ENCODE measurements at places on chromosomes 2 and 18. TPM values are rescaled to one million over a fixed set of nuclear protein-coding genes. Genes with fewer than 3 reads are reported as not detected.

DNA sequence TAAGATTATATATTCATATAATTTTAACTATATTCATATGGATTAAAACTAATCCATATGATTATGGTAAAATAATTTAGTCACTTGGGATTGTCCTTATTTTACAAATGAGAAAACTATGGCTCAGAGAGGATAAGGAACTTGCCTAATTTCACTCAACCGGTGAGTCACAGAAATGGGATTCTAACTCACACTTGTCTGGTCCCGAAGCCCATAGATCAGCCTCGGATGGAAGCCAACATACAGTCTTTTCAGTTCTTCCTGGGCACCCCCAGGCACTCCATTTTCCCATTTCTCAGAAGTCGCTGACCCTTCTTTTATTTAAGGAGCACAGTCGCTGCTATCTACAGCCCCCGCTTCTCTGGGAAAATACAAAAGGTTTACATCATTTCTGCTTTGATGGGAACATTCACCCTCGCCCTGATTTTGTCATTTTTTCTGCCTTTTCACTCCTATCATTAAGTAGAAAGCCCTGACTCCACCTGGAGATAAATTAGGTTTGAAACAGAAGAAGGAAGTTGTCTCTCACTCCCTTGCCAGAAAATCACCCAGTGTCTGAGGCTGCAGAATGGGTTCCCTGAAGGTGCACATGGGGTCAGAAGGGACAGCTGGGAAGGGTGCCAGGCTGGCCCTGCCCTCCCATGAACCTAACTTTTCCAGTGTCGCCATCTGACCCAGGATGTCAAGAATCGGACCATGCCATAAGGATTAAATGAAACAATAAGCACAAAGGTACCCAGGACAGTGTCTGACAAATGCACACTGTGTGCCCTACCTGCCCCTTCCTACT, 36.6 kb downstream of the CYP1B1 start:
- no peaks in the 10 kb centered on the region for H3K36me3 ChIP-seq
- peaks cover 12% of the 10 kb centered on the region for H3K27me3 ChIP-seq
- H3K4me1 ChIP-seq: no peaks in the 10 kb centered on the region
- no peak for DNase-seq
- H3K4me3 ChIP-seq: no peak overlapping the region

DNA sequence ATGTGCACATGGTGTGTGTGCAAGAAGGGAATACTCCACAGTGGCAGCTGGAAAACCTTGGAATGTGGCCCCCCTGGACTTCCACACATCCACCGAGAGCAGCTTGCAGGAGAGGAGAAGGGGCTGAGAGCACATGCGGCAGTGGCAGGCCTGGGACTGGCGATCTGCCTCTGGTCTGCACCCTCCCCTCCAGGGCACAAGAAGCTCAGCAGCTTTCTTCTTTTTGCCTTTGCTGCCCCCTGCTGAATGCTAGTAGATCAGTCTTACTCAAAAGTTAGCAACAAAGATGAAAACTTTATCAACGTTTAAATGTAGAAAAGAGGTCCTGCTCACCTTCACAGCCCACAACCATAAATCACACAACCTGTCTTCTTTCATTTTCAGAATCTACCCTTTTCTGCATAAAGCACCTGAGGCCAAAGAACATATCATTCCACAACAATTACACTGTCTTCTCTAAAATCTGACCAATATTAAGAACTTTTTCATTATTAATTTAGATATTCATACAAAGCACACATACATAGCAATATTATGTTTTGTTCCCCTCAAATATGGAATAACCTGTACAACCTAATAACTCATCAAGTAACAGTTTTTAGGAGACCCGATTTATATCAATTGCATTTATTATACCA, 34.6 kb downstream of the TGFBRAP1 start:
- H3K36me3 ChIP-seq: peaks cover 59% of the 10 kb centered on the region
- H3K27me3 ChIP-seq: no peaks in the 10 kb centered on the region
- DNase-seq: peak; percentile 13
- no peak overlapping the region for H3K27ac ChIP-seq

DNA sequence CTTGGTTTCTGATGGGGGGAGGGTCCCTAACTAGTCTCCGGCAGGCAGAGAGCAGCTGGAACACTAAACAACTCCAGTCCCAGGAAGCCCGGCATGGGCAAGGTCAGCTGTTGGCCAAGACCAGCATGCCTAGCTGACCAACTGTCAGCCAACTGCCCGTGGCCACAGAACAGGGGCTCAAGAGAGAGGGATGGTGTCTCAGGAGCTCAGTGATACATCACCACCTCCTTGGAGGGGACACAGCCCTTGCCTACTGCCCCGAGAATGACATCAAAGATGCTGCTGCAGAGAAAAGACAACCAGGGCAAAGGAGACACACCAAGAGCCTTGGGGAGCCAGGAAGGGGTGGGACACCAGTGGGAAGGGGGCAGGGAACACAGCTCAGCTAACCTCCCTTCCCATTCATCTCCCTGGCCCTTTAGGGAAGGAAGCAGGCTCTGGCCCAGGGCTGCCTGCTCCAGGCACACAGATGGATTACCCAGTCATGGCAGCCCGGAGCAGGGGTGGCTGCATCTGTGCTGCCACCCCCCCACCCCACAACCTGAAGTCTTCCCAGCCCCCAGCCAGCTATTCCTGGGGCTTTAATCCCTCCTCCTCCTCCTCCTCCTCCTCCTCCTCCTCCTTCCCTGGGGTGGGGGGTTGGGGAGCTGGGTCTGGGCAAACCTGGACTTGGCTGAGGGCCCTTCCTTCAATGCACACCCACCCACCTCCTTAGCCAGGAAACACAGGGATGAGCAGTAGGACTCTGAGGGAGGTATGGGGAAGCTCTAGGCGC, 1.9 kb downstream of the BIN1 start:
- no peak for DNase-seq
- H3K4me1 ChIP-seq: peaks cover 59% of the 10 kb centered on the region
- peak overlapping the region; percentile 97 for H3K4me3 ChIP-seq
- H3K36me3 ChIP-seq: no peaks in the 10 kb centered on the region
- peak overlapping the region; percentile 79 for H3K27ac ChIP-seq
- no peaks in the 10 kb centered on the region for H3K27me3 ChIP-seq

DNA sequence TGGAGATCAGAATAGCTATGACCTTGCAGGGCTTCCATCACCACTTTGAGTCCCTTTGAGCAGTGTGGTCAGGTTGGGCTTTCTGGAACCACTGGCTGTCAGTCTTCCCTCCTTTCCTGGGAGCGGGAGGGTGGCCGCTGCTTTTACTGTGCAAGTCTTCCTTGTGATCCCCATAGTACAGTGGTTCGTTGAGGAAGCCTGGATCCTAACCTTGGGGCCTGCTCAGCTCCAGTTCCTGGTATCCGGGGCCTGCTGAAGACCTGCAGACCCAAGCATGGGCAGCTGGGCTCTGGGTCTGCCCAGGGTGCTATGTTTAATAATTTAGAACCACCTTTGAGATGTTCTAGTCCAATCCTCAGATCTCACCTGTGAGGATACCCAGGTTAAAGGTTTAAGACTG, 104.2 kb downstream of the CLIP4 start:
- no peaks in the 10 kb centered on the region for H3K4me1 ChIP-seq
- H3K4me3 ChIP-seq: no peak overlapping the region
- peaks cover 3% of the 10 kb centered on the region for H3K27me3 ChIP-seq
- H3K36me3 ChIP-seq: no peaks in the 10 kb centered on the region
- no peak overlapping the region for H3K27ac ChIP-seq

The GNLY gene
- 13.1 TPM for polyA plus RNA-seq

The GPR75 gene
- 3.3 TPM for polyA plus RNA-seq

DNA sequence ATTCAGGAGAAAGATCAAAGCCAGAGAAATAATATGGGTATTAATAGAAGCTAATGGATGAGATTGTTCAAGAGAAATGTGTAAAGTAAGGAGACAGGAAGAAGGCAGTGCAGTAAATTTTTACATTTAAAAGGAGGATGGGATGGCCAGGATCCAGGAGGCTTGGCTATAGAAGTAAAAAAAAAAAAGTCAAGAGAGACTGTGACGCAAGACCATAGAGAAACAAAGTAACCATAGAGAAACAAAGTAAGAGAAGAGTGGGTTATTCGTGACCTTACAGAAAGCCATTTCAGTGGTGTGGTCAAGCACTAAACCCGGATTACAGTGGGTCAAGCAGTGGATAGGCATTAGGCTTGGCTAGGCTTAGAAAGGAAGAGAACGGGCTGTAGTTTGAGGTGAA, 10.5 kb upstream of the FAM171B start:
- H3K4me3 ChIP-seq: no peak overlapping the region
- no peaks in the 10 kb centered on the region for H3K4me1 ChIP-seq
- DNase-seq: no peak
- H3K27ac ChIP-seq: no peak overlapping the region
- no peaks in the 10 kb centered on the region for H3K27me3 ChIP-seq

GRCh38 chr2:239839306-239839705, 185.8 kb downstream of the NDUFA10 start:
- H3K27me3 ChIP-seq: no peaks in the 10 kb centered on the region
- H3K4me1 ChIP-seq: no peaks in the 10 kb centered on the region
- no peak overlapping the region for H3K4me3 ChIP-seq
- DNase-seq: no peak

The COL4A3 gene
- polyA plus RNA-seq: 0.19 TPM

The GALNT13 gene
- 1.6 TPM for polyA plus RNA-seq

GRCh38 chr2:27494284-27494943, 586 bp downstream of the FNDC4 start:
- peak overlapping the region; percentile 19 for H3K4me3 ChIP-seq
- no peaks in the 10 kb centered on the region for H3K36me3 ChIP-seq
- peaks cover 16% of the 10 kb centered on the region for H3K4me1 ChIP-seq
- H3K27ac ChIP-seq: no peak overlapping the region

- H3K4me3 ChIP-seq: no peak overlapping the region
- H3K27me3 ChIP-seq: no peaks in the 10 kb centered on the region
Measured at GRCh38 chr2:55869637-55870325, 53.8 kb downstream of the EFEMP1 start.

DNA sequence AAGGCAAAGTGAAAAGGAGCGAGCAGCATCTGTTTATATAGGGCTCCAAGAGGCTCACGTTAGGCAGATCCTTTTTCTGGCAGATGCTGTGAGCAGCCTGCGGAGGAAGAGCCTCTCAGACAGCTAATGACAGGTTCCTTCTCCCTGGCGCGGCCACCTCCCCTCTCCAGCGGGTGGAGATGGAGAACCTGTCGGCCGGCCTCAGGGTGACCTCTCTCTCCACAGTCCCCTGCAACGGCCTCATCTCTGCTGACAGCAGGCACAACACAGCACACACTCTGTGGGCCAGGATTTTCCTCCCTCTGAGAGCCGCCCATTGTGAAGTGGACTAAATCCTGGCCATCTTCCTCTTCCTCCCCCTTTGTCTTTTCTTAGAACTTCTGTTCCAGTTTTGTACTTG, 119.8 kb downstream of the PRKCE start:
- no peak overlapping the region for H3K4me3 ChIP-seq
- no peaks in the 10 kb centered on the region for H3K4me1 ChIP-seq
- peak; percentile 53 for DNase-seq

GRCh38 chr2:172792711-172793110, 57.1 kb downstream of the RAPGEF4 start:
- no peaks in the 10 kb centered on the region for H3K4me1 ChIP-seq
- no peak for DNase-seq
- H3K27me3 ChIP-seq: no peaks in the 10 kb centered on the region
- H3K27ac ChIP-seq: no peak overlapping the region

- no peak overlapping the region for H3K27ac ChIP-seq
- H3K27me3 ChIP-seq: no peaks in the 10 kb centered on the region
- peaks cover under 1% of the 10 kb centered on the region for H3K4me1 ChIP-seq
- DNase-seq: no peak
- H3K4me3 ChIP-seq: no peak overlapping the region
Measured at GRCh38 chr2:226483745-226484619, 315.6 kb downstream of the IRS1 start.

The MAP4K4 gene
- 39.5 TPM for polyA plus RNA-seq

GRCh38 chr2:157388827-157389226, 55.1 kb downstream of the CYTIP start:
- no peaks in the 10 kb centered on the region for H3K4me1 ChIP-seq
- H3K36me3 ChIP-seq: no peaks in the 10 kb centered on the region
- H3K4me3 ChIP-seq: no peak overlapping the region
- H3K27me3 ChIP-seq: no peaks in the 10 kb centered on the region

GRCh38 chr2:140041811-140042210, 1261.6 kb upstream of the NXPH2 start:
- H3K4me1 ChIP-seq: no peaks in the 10 kb centered on the region
- H3K36me3 ChIP-seq: no peaks in the 10 kb centered on the region
- no peaks in the 10 kb centered on the region for H3K27me3 ChIP-seq
- H3K27ac ChIP-seq: no peak overlapping the region

The AMER3 gene
- polyA plus RNA-seq: 1.3 TPM

DNA sequence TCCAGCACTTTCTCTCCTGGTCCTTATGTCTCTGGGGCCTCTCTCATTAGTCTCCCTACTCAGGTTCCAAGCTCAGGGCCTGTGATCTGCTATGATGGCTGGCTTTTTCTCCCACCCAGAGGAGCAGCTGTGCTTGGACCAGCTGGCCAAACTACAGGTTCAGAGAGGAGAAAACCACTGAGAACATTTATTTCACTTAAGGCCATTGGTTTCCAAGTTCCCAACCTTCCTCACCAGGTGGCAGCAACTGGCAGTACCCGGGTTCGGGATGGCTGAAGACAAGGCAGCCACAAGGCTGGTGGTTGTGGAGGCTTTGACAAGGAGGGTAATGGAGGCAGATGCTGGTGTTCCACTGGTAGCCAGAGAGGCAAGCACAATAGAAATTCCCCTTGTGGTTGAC, 29.9 kb upstream of the SELENOI start:
- no peaks in the 10 kb centered on the region for H3K4me1 ChIP-seq
- H3K4me3 ChIP-seq: no peak overlapping the region
- no peak overlapping the region for H3K27ac ChIP-seq

- no peaks in the 10 kb centered on the region for H3K27me3 ChIP-seq
- H3K27ac ChIP-seq: no peak overlapping the region
- DNase-seq: no peak
- no peaks in the 10 kb centered on the region for H3K4me1 ChIP-seq
- H3K4me3 ChIP-seq: no peak overlapping the region
Measured at GRCh38 chr2:214503568-214503967, 92.7 kb downstream of the VWC2L start.

GRCh38 chr2:239669899-239670460, 269.2 kb upstream of the HDAC4 start:
- DNase-seq: no peak
- no peak overlapping the region for H3K27ac ChIP-seq
- H3K4me3 ChIP-seq: no peak overlapping the region
- H3K36me3 ChIP-seq: no peaks in the 10 kb centered on the region
- H3K27me3 ChIP-seq: no peaks in the 10 kb centered on the region

DNA sequence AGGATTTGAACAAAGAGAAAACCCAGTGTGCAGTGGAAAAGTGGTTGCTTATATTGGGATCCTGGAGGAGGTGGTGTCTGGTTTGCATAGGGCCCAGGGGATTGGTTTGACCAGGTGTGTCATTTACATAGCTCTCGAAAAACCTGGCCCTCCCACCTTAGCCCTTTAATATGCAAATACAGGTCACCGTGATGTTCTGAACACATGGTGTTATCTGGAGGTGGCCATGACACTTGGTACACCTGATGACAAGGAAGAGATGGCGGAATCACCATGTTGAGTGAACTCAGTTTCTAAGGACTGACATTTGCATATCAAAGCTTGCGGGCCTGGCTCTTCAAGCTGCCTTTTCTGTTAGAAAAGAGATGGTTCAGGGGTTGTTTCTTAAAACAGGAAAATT, 2.3 kb upstream of the NAPG start:
- no peak overlapping the region for H3K4me3 ChIP-seq
- H3K36me3 ChIP-seq: no peaks in the 10 kb centered on the region
- H3K27me3 ChIP-seq: peaks cover 6% of the 10 kb centered on the region
- no peak overlapping the region for H3K27ac ChIP-seq

GRCh38 chr2:176128982-176129796, at the start of gene HOXD8:
HOXD8 (plus strand) TSS chr2:176129705; CDS start chr2:176130367, 662 bp downstream.
- H3K4me1 ChIP-seq: peaks cover 2% of the 10 kb centered on the region
- H3K36me3 ChIP-seq: no peaks in the 10 kb centered on the region
- H3K4me3 ChIP-seq: peak within 1 kb of the TSS; percentile 50
- H3K27me3 ChIP-seq: peaks cover 90% of the 10 kb centered on the region
- DNase-seq: peak; percentile 66
